Islet precursor cell (in vitro differentiated cells): ENCODE measurements at places on chromosomes 16 and 17.

- DNase-seq, result peak; percentile 84
Observed at GRCh38 chr16:89216315-89217137, 977 bp upstream of the ZNF778 start.

- DNase-seq, result no peak
Observed at GRCh38 chr16:17403859-17404545, 66.8 kb downstream of the XYLT1 start.

DNA sequence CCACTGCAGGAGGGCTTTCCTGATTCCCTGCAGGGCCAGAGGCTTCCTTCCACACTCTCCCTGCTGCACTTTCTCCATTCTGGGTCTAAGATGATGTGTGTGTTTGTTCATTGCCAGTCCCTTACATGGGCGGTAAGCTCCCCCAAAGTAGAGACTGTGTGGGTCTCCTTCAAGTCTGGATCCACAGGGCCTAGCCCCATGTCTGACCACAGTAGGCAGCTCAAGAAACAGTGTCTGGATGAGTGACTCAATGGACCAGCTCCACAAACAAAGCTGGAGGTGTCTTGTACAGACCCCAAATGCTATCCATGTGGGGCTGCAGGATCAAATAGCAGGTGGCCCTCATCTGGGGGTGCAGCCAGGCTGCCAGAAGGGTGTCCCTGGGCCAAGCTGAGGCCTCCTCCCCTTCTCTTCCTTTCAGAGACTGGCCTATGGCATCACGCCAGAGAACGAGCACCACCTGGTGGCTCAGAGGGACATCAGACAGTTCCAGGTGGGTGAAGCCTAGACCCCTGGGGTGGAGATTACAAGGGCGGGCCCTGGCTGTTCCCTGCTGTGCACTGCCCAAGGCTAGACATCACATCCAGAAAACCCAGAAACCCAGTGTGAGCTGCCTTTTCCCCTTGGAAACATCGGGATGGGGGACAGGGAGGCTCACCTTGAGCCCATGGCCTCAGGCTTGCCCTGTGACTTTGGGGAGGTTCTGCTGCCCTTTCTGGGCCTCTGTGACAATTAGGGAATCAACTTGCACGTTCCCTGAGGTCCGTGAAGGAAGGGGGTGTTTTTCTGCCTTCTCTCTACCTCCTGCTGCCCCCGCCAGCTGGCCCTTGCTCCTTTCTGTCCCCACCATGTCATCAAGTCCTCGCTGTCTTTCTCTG lies 45.9 kb downstream of the SLC6A2 start:
- peak; percentile 77 for DNase-seq

DNA sequence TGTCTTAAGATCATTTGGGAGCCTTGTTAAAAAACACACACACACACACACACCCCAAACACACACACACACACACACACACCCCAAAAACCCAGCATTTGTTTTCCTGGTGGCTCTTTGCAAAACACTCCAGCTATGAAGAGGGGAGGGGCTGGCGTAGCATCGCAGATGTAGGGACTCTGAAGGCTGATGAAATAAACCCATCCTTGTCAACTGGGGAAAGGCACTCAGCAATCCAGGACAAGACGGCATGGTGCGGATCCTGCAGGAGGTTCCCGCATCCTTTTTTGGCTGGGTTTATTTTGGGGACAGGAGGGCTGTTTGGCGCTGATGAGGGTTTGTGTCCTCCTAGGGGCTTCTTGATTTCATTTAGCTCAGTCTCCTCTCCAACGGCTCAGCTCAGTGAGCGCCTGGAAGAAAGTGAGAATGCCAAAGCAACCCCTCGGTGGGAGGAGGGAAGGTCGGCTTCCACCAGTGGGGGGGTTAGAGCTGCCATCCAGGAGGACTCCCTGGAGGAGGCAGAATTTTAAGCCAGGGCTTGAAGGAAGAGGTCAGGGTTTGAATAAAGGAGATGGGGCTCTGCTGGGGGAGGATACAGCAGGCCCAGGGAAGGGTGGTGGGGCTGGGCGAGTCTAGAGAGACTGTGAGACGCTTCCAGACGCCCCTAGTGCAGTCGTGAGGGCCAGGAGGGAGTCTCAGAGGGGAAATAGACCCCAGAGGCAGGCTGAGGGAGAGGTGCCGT lies 12.4 kb upstream of the GSE1 start:
- DNase-seq, result no peak

GRCh38 chr17:427327-427726 lies 74.7 kb upstream of the RPH3AL start:
- DNase-seq, result no peak

DNA sequence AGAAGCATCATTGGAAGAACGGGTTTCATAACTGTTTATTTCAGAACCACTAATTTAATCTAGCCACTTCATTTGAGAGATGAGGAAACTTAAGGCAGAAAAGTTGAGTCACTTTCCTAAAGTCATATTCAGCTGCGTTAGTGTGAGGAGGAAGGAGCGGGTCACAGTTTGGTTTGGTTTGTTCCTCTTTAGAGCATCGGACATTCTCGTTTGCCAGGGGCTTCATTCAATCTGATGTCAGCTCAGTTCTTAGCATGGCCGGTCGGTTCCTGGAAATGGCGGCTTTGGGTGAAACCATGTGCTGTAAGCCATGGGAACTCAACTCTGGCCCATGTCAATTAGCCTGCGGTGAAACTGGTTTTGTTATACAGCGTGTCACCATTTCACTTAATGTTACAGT lies 186.5 kb downstream of the LGALS9B start:
- no peak for DNase-seq

DNA sequence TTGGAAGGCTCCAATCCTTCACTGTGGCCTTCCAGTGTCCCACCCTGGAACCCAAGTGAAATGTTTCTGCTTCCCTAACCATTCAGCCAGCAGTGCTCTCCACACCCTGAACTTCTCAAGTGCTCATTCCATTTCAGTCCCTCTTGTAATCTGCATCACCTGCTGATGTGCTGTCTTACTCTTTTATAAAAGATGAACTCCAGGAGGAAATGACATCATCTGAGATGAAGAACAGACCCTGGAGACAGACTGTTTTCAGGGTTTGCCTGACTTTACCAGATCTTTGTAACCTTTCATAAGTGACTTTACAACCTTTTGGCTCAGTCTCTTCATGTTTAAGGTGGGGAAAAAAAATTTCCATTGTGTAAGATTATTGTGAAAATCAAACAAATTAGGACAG lies 61.3 kb downstream of the CNTNAP4 start:
- DNase-seq, result no peak

- peak; percentile 98 for DNase-seq
Observed at GRCh38 chr17:77772461-77772897, 186.0 kb upstream of the TNRC6C start.

GRCh38 chr17:773467-774312 lies 8.4 kb downstream of the GLOD4 start:
- no peak for DNase-seq

GRCh38 chr17:6394055-6394606 lies 40.8 kb downstream of the AIPL1 start:
- DNase-seq, result no peak

- no peak for DNase-seq
Observed at GRCh38 chr17:76820561-76820960, 47.6 kb upstream of the MGAT5B start.
